ENCODE measurements at places on chromosomes 7 and 10. TPM values are rescaled to one million over a fixed set of nuclear protein-coding genes. Genes with fewer than 3 reads are reported as not detected.

The HYCC1 gene
- 5.5 TPM for total RNA-seq

The FGL2 gene
- 34.0 TPM for total RNA-seq

- H3K27ac ChIP-seq, result no peak overlapping the region
- no peaks in the 10 kb centered on the region for H3K36me3 ChIP-seq
- H3K27me3 ChIP-seq, result no peaks in the 10 kb centered on the region
- no peak overlapping the region for H3K4me3 ChIP-seq
- DNase-seq, result no peak
These were observed 23.9 kb downstream of the PYROXD2 start for GRCh38 chr10:98391065-98391464.

GRCh38 chr10:24202181-24202570 is 6.8 kb upstream of the KIAA1217 start:
- no peaks in the 10 kb centered on the region for H3K4me1 ChIP-seq
- H3K27me3 ChIP-seq, result no peaks in the 10 kb centered on the region

GRCh38 chr10:104350127-104350635 is 3.5 kb upstream of the CFAP58 start:
- H3K4me3 ChIP-seq, result no peak overlapping the region
- H3K27me3 ChIP-seq, result no peaks in the 10 kb centered on the region
- no peaks in the 10 kb centered on the region for H3K4me1 ChIP-seq
- H3K36me3 ChIP-seq, result no peaks in the 10 kb centered on the region

DNA sequence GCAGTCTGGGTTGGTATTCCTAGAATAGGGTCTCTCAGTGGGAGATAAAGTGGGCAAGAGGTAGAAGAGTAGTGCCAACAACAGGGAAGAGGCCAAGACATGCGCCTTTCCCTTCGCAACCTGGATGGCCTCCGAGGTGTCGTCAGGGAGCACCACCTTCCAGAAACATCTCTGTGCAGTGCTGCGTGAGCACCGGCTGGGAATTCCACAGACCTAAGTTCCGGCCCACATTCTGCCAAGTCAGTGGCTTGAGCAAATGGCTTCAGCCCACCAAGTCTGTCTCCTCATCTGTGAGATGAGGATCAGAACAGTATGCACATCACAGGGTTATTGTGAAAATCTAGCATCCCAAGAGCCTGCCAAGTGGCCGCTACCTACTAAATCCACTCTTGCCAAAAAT is 40.6 kb downstream of the CCDC3 start:
- peaks cover 4% of the 10 kb centered on the region for H3K4me1 ChIP-seq
- H3K27me3 ChIP-seq, result no peaks in the 10 kb centered on the region
- H3K27ac ChIP-seq, result peak overlapping the region; percentile 7
- no peaks in the 10 kb centered on the region for H3K36me3 ChIP-seq
- no peak for DNase-seq
- H3K4me3 ChIP-seq, result no peak overlapping the region

Data from colonic mucosa (tissue), 4 donors.